ENCODE measurements at places on chromosomes 16 and 17.
A peak's percentile ranks its signal among the peaks of the same experiment; 100 is the strongest.

GRCh38 chr17:80855196-80855947 is 136.3 kb upstream of the CHMP6 start:
- DNase-seq, result no peak

GRCh38 chr16:75624921-75625334 is 1.8 kb upstream of the ADAT1 start:
- no peak for DNase-seq

- DNase-seq, result peak; percentile 90
These were observed 697 bp downstream of the CTF1 start for GRCh38 chr16:30896889-30897733.

DNA sequence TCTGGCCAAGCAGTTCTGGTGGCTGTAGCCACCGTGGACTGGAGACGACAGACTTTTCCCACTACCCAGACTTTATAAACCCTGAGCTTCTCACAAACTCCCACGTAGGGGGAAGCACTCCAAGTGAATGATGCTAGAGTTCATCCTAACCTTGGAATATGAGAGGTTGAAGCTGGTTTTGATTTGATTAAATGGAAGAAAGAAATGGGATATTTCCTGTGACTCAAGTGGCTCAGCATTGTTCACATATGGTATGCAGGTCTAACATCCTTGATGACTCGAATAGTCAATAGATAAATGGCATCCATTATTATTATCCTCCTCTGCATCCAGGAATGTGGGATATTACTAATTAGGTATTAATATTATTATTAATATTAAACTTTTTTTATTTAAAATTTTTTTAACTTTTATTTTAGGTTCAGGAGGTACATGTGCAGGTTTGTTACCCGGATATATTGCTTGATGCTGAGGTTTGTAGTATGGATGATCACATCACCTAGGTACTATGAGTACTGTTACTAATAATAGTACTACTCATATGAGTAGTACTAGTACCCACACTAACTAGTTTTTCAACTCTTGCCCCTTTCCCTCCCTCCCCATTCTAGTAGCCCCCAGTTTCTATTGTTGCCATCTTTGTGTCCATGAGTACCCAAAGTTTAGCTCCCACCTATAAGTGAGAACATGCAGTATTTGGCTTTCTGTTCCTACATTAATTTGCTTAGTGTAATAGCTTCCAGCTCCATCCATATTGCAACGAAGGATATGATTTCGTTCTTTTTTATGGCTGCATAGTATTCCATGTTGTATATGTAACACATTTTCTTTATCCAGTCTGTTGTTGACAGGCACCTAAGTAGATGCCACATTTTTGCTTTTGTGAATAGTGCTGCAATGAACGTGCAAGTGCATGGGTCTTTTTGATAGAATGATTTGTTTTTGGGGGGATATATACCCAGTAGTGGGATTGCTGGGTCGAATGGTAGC is 22.9 kb downstream of the PIK3R6 start:
- DNase-seq, result no peak

DNA sequence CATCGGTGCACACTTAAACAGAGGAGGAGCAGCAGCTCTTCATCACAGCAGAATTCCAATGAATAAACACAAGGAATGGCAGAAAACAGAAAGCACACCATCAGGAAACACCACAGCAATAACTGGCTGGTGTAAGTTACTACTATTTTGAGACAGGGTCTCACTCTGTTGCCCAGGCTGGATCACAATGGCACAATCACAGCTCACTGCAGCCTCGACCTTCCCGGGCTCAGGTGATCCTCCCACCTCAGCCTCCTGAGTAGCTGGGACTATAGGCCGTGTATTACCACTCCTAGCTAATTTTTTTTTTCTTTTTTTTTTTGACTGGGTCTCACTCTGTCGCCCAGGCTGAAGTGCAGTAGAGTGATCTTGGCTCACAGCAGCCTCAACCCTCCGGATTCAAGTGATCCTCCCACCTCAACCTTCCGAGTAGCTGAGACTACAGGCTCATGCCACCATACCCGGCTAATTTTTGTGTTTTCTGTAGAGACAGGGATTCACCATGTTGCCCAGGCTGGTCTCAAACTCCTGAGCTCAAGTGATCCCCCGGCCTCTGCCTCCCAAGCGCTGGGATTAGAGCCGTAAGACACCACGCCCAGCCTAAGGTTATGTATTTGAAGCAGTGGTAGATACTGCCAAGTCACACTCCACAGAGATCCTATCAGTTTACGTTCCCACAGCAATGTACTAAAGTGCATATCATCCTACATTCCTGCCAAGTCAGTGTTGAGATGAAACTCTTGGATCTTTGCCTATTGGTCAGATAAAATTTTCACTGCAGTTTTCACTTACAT is 20.7 kb downstream of the TRAP1 start:
- DNase-seq, result no peak

- no peak for DNase-seq
These were observed 192.7 kb downstream of the RPTOR start for GRCh38 chr17:80737106-80738019.

- no peak for DNase-seq
These were observed 3.9 kb upstream of the GNG13 start for GRCh38 chr16:804193-805048.

DNA sequence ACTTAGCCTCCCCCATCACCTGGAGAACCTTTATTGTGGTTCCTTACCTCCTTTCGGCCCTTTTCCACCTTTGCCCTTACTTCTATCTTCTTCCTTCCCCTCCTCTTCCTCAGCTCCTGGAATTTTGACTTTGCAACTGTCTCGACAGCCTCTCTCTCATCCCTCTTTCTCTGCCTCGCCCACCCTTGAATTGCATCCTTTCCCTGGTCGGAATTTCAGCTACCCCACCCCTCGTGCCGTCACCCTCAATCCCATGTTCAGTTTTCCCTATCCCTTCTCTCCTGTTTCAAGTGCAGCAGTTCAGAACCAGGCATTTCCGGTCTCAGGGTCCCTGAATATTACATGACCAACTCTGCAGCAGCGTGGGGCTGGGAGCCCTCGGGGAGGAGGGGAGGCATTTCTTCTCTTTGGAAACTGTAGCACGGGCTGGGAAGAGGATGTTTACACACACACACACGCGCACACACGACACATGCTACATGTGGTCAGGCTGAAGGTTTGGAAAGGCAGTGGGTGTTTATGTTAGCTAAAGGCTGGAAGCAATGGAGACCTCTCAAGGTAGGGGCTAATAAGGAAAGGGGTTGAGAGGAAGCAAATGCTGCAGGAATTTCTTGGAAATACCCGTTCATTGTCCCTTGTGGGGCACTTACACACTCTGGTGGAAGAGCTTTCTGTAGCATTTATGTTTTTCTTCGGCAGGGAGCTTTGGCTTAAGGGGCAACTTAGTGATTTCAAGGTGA is 971 bp downstream of the MINK1 start:
- DNase-seq, result no peak

DNA sequence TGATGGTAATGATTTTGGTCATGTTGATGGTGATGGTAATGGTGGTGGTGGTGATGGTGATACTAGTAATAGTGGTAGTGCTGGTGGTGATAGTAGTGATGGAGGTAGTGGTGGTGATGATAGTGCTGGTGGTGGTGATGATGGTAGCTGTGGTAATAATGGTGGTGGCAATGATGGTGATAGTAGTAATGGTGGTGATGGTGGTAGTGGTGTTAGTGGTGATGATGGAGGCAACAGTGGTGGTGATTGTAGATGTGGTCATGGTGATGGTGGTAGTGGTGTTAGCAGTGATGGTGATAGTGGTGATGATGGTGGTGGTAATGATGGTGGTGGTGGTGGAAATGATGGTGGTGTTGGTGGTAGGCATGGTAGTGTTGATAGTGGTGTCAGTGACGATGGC is 127.0 kb upstream of the RPL38 start:
- no peak for DNase-seq

DNA sequence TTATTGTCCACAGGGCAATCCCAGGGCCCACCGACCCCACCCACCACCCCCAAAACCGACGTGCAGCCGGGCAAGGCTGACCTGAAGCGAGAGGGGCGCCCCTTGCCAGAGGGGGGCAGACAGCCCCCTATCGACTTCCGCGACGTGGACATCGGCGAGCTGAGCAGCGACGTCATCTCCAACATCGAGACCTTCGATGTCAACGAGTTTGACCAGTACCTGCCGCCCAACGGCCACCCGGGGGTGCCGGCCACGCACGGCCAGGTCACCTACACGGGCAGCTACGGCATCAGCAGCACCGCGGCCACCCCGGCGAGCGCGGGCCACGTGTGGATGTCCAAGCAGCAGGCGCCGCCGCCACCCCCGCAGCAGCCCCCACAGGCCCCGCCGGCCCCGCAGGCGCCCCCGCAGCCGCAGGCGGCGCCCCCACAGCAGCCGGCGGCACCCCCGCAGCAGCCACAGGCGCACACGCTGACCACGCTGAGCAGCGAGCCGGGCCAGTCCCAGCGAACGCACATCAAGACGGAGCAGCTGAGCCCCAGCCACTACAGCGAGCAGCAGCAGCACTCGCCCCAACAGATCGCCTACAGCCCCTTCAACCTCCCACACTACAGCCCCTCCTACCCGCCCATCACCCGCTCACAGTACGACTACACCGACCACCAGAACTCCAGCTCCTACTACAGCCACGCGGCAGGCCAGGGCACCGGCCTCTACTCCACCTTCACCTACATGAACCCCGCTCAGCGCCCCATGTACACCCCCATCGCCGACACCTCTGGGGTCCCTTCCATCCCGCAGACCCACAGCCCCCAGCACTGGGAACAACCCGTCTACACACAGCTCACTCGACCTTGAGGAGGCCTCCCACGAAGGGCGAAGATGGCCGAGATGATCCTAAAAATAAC is 3.0 kb downstream of the SOX9 start:
- DNase-seq, result no peak

DNA sequence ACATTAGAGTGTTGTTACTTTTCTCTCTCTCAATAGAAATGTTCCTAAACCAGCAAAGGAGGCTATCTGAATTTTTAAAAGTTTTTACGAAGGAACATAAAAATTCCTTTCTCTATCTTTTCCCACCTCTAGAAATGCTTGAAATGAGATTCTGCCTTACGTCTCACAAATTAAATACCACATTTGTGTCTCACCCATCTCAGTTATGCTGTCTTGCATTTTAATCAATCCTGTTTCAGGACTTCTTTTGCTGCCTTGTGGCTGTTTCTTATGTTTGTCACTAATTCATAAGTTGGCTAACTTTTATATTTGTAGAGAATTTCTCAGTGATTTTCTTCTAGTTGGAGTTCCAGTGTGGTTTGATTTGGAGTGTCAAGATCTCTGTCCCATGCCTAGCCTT is 3.5 kb downstream of the OMG start:
- DNase-seq, result no peak

DNA sequence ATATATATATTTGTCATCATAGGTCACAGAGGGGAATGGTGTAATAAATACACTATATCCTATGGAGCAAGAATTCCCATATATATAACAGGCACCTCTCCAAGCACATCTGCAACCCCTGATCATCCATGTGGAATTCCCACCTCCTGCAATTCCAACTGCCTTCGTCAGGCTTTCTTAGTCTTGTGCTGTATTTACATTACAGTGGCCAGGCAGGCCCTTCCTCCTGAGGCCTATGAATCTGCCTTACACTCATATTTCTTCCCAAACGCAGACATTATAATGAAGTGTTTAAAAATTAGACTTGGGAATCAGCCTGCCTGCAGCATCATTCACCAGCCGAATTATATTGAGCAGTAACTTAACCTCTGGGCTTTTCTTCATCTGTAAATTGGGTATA is 19.3 kb upstream of the DNAH9 start:
- DNase-seq, result no peak

DNA sequence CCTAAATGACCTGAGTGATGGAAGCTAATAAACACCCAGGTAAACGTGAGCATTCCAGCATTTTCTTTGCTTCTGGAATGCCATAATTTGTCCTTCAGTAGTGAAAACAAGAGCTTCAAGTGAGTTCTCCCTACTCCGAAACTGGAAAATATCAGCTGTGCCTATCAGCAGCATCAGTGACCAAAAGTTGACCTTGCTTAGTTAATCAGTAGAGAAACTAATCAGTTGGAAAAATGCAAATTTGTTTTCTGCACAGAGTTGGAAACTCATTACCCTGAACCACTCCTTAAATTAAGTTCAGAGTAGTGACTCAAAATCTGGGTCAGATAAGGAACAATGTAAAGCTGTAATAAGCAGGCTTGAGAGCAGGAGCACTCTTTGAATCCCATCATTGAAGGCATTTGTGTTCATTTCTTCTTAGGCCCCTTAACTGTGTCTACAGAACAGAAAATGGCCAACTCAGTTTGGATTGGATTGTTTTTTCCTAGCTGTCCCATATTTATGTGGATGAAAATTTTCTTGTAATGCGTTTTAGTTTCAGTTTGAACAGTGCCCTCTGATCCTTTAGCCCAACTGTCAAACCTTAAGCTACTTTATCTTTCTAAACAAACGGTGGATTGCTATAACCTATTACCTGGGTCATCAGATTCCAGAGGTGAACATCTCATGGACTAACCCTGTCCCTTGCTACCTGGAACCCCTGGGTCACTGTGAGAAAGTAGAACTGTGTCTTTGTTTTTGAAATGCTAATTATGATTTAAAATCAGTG is 290.4 kb downstream of the TOX3 start:
- DNase-seq, result no peak

- DNase-seq, result no peak
These were observed 409.6 kb downstream of the NPIPA8 start for GRCh38 chr16:17926866-17927399.

DNA sequence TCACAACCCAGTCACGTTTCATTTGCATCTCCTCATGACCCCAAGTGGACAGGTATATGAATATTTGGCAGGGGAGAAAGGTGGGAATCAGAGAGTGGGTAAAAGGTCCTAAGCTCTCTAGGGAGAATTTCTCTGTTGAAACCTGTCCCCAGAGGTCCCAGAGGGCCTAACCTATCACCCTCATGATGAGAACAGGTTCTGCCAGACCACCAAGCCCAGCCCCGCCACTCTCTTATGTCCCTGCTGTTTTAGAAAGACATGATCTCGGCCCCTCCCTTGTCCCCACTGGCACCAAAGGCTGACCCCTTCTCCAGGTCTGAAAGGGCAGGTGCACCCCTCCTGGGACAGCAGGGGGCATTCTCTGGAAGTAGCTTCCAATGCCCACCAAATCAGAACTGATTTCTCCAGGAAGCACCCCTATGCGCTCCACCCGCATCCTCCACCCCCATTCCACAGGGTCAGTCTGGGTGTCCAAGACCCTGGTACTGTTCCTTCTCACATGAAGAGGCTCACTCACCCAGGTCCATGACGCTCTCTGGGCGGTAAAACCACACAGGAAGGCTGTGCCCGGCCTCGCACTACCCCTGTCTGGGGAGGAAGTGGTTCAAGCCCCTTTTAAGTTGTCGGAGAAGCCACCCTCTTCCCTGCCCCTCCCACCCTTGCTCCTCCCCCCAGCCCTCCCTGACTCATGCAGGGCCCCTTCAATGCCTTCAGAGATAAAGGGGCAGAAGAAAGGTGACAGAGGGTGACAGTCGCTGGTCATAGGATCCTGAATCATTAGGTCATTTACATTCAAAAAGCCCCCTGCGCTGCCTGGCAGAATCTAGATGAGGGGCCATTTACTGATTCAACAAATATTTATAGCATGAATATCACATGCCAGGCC is at the start of gene CCR7:
CCR7 (minus strand) TSS at position 590 of the 886 bp plus-strand sequence; CDS start at position 527, 63 bp downstream.
- DNase-seq, result no peak

GRCh38 chr17:79231766-79232287 is 157.2 kb downstream of the ENGASE start:
- DNase-seq, result no peak

GRCh38 chr16:11100239-11100750 is 155.7 kb downstream of the SOCS1 start:
- peak; percentile 8 for DNase-seq

Measured in hypothalamus (tissue), 51 donors.